ENCODE measurements at places on chromosomes 4 and X. TPM values are rescaled to one million over a fixed set of nuclear protein-coding genes. Genes with fewer than 3 reads are reported as not detected.

ACSL4 gene
- total RNA-seq: 58.8 TPM

DCHS2 gene
- not detected for total RNA-seq

PNMA5 gene
- total RNA-seq: not detected

NXF3 gene
- not detected for total RNA-seq

ASB12 gene
- total RNA-seq: 0.17 TPM

SPACA5 gene
- not detected for total RNA-seq

DNA sequence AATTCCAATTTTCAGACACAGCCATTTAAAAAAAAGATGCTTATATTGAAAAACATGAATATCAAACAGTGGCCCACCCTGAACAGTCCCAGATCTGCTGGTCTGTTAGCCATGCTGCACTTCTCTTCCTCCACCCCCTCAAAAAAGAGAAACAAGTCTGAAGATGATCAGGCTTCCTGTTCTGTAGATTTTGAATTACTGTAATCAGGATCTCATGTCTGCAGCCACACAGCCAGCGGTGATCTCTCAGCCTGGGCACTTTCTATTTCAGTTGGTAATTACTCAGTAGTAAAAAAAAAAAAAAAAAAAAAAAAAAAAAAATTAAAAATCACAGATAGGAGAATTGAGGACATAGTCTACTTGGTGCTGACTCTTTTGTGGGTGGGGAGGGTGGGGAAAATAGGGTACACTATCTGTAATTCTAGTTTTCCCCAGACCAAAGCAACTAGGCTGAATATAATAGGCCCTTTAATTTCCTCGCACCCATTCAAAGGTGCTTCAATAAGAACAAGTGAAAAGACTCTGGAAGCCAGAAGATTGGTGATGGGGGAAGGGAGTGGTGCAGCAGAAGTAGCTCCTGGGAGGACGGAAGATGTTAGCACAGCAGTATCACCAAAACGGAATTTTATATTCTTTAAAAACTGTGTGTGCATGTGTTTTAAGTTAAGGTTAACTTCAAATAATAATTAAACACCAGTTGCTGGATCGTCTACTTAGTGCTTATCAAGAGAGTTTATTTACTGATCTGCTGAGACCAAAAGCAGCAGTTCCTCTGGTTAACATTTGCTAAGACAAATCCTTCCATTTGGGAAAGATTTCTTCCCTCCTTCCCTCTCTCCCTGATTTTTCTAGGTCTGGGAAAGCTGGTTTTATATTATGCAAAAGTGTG lies 47.0 kb downstream of the SPRY1 start:
- DNase-seq: peak; percentile 65
- peaks cover 16% of the 10 kb centered on the region for H3K4me1 ChIP-seq
- H3K27ac ChIP-seq: peak overlapping the region; percentile 74
- no peaks in the 10 kb centered on the region for H3K36me3 ChIP-seq
- peaks cover 2% of the 10 kb centered on the region for H3K27me3 ChIP-seq

MTMR8 gene
- total RNA-seq: 3.5 TPM

- H3K36me3 ChIP-seq: no peaks in the 10 kb centered on the region
- no peak overlapping the region for H3K27ac ChIP-seq
- H3K4me1 ChIP-seq: no peaks in the 10 kb centered on the region
- H3K4me3 ChIP-seq: no peak overlapping the region
Observed at GRCh38 chr4:84547211-84547610, 35.7 kb upstream of the CDS1 start.

GRCh38 chr4:99594818-99595217 lies 20.2 kb downstream of the MTTP start:
- H3K27me3 ChIP-seq: no peaks in the 10 kb centered on the region
- H3K4me3 ChIP-seq: no peak overlapping the region
- H3K4me1 ChIP-seq: no peaks in the 10 kb centered on the region
- H3K27ac ChIP-seq: no peak overlapping the region
- H3K36me3 ChIP-seq: no peaks in the 10 kb centered on the region

TCEAL6 gene
- not detected for total RNA-seq

- peaks cover 22% of the 10 kb centered on the region for H3K36me3 ChIP-seq
- no peak overlapping the region for H3K27ac ChIP-seq
- no peak for DNase-seq
- no peak overlapping the region for H3K4me3 ChIP-seq
Observed at GRCh38 chrX:130139474-130140201, 26.0 kb downstream of the AIFM1 start.

- no peak overlapping the region for H3K27ac ChIP-seq
- DNase-seq: no peak
- H3K4me3 ChIP-seq: no peak overlapping the region
- no peaks in the 10 kb centered on the region for H3K27me3 ChIP-seq
- peaks cover 15% of the 10 kb centered on the region for H3K36me3 ChIP-seq
Observed at GRCh38 chr4:113643505-113643904, 118.0 kb downstream of the CAMK2D start.

GASK1B gene
- not detected for total RNA-seq

DCAF12L2 gene
- total RNA-seq: not detected

MGAT4D gene
- total RNA-seq: not detected

- H3K4me1 ChIP-seq: no peaks in the 10 kb centered on the region
- no peaks in the 10 kb centered on the region for H3K27me3 ChIP-seq
- DNase-seq: no peak
Observed at GRCh38 chrX:31543634-31544033, 471.8 kb upstream of the FTHL17 start.

DNA sequence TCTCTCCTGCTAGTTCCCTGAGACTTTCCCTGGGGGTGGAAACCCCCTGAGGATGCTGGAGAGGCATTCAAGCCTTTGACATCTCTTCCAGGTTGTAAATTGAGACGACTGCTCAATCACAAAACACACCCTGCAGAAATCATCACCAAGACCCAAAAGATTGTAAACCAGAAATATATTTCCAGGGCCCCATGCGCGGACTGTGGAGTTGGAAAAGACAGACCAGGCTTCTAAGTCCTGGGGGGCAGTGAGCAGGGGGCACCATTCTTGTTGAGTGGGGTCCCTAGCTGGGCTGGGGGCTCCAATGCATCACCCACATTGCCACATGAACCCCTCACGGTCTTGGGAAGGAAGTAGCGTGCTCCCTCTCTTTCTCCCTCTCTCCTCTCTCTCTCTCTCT lies 87.9 kb upstream of the C4orf50 start:
- no peaks in the 10 kb centered on the region for H3K36me3 ChIP-seq
- peaks cover 7% of the 10 kb centered on the region for H3K27me3 ChIP-seq
- no peak overlapping the region for H3K4me3 ChIP-seq

NSG1 gene
- 2.1 TPM for total RNA-seq

RPS6KA6 gene
- total RNA-seq: 0.02 TPM

TMEM150C gene
- total RNA-seq: not detected

GRCh38 chr4:188021548-188022249 lies 26.1 kb downstream of the ZFP42 start:
- H3K4me3 ChIP-seq: no peak overlapping the region
- no peaks in the 10 kb centered on the region for H3K27me3 ChIP-seq
- no peaks in the 10 kb centered on the region for H3K4me1 ChIP-seq
- DNase-seq: no peak
- no peak overlapping the region for H3K27ac ChIP-seq

DNA sequence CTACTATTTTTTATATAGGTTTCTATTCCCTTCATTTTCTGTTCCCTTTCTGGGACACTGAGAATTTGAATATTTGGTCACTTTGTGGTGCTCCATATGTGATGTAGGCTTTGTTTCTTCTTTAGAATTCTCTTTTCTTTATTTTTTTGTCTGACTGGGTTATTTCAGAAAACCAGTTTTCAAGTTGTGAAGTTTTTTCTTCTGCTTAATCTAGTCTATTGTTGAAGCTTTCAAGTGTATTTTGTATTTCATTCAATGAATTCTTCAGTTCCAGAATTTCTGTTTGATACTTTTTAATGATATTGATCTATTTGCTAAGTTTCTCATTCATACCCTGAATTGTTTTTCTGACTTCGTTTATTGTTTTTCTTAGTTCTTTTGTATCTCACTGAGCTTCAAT lies 96.2 kb upstream of the HAND2 start:
- DNase-seq: no peak
- H3K27ac ChIP-seq: no peak overlapping the region
- H3K4me3 ChIP-seq: no peak overlapping the region
- H3K27me3 ChIP-seq: no peaks in the 10 kb centered on the region

- H3K4me3 ChIP-seq: no peak overlapping the region
- H3K27ac ChIP-seq: peak overlapping the region; percentile 98
- H3K36me3 ChIP-seq: peaks cover 64% of the 10 kb centered on the region
- no peak for DNase-seq
Observed at GRCh38 chr4:2472187-2472586, 3.3 kb downstream of the RNF4 start.

ATP1B4 gene
- total RNA-seq: not detected

- H3K36me3 ChIP-seq: no peaks in the 10 kb centered on the region
- DNase-seq: no peak
- H3K4me3 ChIP-seq: no peak overlapping the region
Observed at GRCh38 chr4:11824566-11824965, 395.9 kb upstream of the HS3ST1 start.

DNA sequence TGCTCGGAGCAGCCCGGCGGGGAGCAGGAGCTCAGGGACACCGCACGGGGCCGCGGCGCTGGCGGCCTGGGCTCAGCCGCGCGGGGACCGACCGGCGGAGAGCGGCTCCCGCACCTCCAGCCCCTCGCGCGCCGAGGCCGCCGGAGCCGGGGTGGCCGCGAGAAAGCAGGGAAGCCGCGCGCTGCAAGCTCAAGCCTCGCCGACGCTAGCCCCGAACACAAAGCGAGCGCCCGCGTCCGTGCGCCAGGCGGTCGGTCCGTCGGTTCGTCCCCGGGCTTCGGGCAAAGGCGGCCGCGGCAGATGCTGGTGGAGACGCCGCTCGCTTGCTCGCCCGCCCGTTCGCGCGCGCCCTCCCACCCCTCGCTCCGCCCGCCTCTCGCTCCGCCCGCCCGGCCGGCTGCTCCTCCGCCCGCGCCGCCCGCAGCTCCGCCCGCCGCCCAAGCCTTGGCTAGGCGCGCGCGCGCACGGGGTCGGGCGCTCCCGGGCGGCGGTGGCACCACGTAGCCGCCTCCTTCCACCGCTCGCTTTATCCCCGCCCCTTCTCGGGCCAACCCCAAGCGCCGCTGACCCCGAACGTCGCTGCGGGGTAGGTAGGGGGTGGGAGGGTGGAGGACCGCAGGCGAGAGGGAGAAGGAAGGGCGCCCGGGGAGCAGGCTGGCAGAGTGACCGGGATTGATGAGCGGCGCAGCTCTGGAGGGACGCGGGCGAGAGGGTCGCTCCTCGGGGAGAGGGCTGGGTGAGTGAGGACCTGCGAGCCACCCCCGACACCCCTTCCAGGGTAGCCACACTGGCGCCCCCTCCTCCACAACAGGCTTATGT lies at the start of gene TSPAN5:
TSPAN5 (minus strand) TSS at position 325 of the 819 bp plus-strand sequence.
- H3K36me3 ChIP-seq: peaks cover 10% of the 10 kb centered on the region
- H3K27ac ChIP-seq: peak within 1 kb of the TSS; percentile 71
- DNase-seq: peak; percentile 77
- peak within 1 kb of the TSS; percentile 98 for H3K4me3 ChIP-seq
- no peaks in the 10 kb centered on the region for H3K27me3 ChIP-seq

DNA sequence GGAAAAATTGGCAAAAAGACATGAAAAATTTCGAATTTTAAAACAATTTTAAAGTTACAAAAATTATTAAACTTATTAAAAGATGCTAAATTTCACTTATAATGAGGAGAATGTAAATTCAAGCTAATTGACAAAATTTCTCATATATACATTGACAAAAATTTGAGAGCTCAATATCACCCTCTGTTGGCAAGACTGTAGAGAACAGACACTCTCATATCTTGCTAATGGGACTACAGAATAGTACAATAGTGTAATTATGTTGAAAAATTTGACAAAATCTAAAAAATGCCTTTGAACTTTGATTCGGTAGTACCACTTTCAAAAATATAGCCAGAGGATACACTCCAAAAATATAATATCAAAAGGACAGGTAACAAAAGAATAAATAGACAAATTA lies 29.8 kb downstream of the DCAF8L2 start:
- no peaks in the 10 kb centered on the region for H3K4me1 ChIP-seq
- DNase-seq: no peak
- no peaks in the 10 kb centered on the region for H3K27me3 ChIP-seq
- H3K4me3 ChIP-seq: no peak overlapping the region
- no peak overlapping the region for H3K27ac ChIP-seq
- H3K36me3 ChIP-seq: no peaks in the 10 kb centered on the region

DNA sequence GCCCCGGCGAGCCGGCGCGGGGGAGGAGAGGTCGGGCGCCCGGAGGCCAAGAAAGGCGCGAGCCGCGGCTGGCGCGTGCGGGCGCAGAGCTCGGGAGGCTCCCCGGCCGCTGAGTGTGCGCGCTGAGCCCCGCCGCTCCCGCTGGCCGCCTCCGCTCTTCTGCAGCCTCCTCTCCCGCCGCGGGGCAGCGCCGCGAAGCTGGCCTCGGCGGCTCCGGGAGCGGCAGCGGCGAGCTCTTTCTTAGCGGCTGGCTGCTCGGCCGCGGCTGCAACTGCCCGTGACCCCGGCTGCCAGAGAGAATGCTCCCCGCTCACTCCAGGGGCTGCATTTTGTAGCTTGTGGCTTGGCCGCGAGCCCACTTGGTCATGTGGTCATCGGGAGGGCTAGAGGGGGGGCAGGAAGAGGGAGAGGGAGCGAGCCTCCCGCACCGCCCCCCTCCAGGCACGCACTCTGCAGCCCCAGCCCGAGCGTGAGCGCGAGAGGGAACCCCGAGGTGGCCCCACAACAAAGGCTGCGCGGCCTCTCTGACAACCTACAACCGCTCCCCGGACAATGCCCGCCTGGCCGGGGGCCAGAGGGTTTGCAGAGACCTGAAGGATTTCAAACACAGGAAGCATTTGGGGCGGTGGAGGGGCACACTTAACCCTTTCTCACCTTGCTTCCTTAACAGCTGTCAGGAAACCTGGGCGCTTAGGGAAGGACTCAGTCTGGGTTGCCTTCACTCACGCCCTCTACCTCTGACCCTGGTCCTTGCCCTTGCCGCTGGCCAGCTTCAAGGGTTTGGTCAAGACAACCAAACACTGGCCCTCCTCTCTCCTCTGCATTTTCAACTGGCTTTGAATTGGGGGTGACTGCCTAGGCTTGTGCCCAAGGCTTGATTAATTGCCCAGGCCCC lies at the start of gene APLN:
APLN (minus strand) TSS at position 305 of the 895 bp plus-strand sequence. CDS start 326 bp downstream, outside the sequence.
- H3K4me1 ChIP-seq: peaks cover 6% of the 10 kb centered on the region
- H3K27ac ChIP-seq: no peak within 1 kb of the TSS
- peak within 1 kb of the TSS; percentile 61 for H3K4me3 ChIP-seq
- no peak for DNase-seq
- H3K27me3 ChIP-seq: peaks cover 11% of the 10 kb centered on the region
- no peaks in the 10 kb centered on the region for H3K36me3 ChIP-seq

PIN4 gene
- total RNA-seq: 5.6 TPM

DNA sequence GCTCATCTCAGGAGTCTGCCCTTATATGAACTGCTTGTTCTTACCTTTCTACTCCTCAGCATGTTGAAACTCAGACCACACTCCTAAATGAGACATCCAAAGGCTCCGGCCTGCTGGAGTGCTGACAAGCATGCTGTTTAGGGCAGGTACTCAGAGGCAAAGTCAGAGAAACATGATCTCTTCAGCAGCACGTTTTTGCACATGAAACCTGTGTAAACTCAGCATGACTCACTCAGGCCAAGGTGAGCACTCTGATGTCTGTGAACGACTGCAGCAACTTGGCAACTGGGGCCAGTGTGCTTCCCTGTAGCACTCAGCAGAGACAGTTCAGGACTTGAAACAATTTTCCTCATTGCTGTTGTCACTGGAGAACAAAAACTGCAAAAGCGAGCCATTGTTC lies 109.6 kb downstream of the PACRGL start:
- H3K4me3 ChIP-seq: no peak overlapping the region
- no peaks in the 10 kb centered on the region for H3K27me3 ChIP-seq
- H3K4me1 ChIP-seq: no peaks in the 10 kb centered on the region
- H3K36me3 ChIP-seq: no peaks in the 10 kb centered on the region

- no peak overlapping the region for H3K27ac ChIP-seq
- H3K36me3 ChIP-seq: no peaks in the 10 kb centered on the region
- no peak for DNase-seq
- H3K4me1 ChIP-seq: peaks cover 9% of the 10 kb centered on the region
- H3K27me3 ChIP-seq: no peaks in the 10 kb centered on the region
- H3K4me3 ChIP-seq: no peak overlapping the region
Observed at GRCh38 chrX:71996136-71996535, 85.5 kb downstream of the NHSL2 start.

FAM53A gene
- total RNA-seq: 3.0 TPM
